Effector memory CD8-positive, alpha-beta T cell (primary cell): ENCODE measurements at places on chromosomes 13 and 19.
A peak's percentile ranks its signal among the peaks of the same experiment; 100 is the strongest.

- DNase-seq, result no peak
These were observed 716 bp downstream of the ZNF573 start for GRCh38 chr19:37778613-37779126.

- DNase-seq, result no peak
These were observed 37.0 kb upstream of the CCNA1 start for GRCh38 chr13:36395280-36395679.

- DNase-seq, result peak; percentile 52
These were observed 55.0 kb upstream of the EEF1AKMT1 start for GRCh38 chr13:20828539-20829364.

- DNase-seq, result no peak
These were observed 598.1 kb downstream of the DCT start for GRCh38 chr13:93881411-93881810.

DNA sequence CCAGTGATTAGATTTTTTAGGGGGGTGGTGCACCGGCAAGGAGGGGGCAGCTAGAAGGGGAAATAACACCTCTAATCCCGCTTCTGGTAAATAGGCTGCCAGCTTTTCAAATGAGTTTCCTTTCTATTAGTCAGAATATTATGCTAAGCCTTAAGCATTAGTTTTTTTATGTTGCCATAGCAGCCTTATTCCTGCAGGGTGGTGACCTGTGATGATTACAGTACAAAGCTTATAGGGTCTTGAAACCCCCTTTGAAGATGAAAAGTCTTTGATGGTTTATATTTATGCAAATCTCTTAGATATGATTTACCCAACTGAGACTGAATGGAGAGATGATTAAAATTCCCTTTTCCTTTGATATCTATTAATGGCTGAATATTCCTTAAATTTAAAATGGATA is 109.8 kb downstream of the ZIC5 start:
- DNase-seq, result no peak

DNA sequence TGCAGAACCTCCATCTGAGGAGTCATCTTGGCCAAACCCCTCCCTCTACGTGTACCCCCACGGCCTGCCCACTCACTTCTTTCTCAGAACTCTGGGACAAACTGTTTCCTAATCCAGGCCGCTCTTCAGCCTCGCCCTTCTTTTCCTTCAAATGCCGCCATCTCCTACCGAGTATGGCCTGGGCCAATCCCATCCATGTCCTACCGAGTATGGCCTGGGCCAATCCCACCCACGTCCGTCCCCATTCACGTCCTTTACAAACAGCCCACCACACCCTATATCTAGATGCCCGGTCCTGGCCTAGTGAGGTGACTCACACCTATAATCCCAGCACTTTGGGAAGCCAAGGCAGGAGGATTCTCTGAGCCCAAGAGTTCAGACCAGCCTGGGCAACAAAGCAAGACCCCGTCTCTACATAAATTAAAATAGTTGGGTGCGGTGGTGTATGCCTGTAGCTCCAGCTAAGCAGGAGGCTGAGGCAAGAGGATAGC is 1.1 kb downstream of the TMEM160 start:
- no peak for DNase-seq
